ENCODE measurements at places on chromosomes 1 and 21.

DNA sequence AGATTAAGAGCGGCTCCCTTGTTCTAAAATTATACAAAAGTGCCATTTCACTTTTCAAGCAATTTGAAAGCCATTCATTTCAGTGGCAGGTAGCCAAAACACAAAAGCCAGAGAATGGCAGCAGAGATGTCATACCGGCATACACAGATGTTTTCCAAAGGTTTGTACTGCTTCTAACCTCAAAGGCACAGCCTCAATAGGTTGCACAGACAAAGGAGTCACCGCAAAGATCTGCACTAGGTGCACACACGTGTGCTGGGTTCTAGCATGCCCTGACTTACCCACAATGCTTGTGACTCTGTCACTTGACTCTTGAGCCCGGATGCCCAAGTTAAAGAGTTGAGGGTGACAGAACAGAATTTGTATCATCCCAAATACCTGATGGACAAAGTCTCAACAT is 448.9 kb upstream of the ADGRL2 start:
- no peak for DNase-seq

- DNase-seq: peak; percentile 50
These were observed 55.0 kb downstream of the ADARB1 start for GRCh38 chr21:45129189-45129923.

- no peak for DNase-seq
These were observed 89.9 kb upstream of the ARTN start for GRCh38 chr1:43843684-43844083.

GRCh38 chr1:184752656-184753055 is 2.0 kb downstream of the EDEM3 start:
- no peak for DNase-seq

DNA sequence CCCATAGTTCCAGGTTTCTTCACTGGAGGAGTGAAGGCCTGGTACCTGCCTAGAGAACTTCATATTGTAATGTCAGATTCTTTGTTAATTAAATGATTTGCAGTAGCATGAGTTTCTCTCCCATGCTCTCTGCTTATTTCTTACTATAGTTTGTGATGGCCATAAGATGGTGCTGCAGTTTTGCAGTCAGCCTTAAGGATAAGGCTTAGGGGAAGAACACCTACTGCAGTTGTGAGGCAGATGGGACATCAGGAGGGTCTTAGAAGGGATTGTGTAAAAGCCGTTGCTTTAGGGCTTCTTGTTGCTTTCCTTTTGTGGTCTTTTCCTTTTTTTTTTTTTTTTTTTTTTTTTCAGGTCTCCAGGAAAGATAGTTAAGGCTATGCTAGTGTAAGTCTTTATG is 61.8 kb downstream of the MACF1 start:
- DNase-seq: no peak

DNA sequence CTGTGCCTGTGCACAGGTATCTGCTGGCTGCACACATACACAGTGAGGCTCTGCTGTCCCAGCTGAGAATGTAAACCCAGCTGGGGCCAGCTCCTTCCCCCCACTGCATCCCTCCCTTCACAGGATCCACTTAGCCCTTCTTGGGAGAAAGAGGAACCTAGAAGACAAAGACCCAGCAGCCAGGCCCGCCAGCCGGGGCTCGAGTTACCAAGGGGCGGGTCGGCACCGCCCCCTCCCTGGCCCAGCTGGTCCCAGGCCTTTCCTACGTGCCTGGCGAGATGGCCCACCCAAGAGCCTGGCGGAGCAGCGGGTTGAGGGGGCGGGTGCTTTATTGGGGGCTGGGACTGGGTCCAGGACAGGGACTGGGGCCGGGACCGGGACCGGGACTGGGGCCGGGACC is 2.1 kb downstream of the SH3BGRL3 start:
- DNase-seq: no peak

- DNase-seq: no peak
These were observed 1.2 kb downstream of the OLIG1 start for GRCh38 chr21:33070998-33071769.

DNA sequence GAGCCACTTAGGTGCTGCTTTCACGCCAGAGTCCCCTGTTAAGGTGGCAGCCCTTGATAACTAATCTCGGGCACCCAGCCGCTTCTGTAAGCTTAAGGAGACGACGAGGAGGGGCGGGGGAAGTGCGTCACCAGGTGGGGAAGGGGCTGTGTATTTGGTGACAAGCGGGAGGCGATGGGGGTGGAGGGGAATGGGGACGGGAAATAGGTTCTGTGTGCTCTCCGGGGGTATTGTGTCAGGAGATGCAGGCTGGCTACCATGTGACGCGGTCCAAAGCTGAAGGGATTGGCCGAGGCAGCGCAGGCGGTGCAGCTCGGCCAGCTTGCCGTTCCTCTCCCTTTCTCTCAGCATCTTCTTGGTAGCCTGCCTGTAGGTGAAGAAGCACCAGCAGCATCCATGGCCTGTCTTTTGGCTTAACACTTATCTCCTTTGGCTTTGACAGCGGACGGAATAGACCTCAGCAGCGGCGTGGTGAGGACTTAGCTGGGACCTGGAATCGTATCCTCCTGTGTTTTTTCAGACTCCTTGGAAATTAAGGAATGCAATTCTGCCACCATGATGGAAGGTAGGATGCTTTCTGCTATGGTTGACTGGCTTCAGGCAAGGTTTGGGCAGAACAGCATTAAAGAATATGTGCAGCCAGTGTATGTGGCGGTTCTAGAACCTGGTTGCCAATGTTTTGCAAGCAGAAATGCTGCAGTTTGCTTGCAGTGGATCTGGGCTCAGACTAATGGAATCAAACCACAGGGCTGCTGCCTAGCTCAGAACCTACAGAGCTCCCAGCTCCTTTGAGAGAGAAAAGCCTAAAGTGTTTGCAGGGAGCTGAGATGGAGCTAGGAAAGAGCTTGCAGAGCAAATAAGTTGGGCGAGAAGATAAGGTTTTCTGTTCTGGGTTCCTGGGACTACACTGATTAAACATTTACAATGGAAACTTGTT is at the start of gene SGIP1:
SGIP1 (plus strand) TSS at position 350 of the 937 bp plus-strand sequence; CDS start at position 556, 206 bp downstream.
- peak; percentile 64 for DNase-seq

DNA sequence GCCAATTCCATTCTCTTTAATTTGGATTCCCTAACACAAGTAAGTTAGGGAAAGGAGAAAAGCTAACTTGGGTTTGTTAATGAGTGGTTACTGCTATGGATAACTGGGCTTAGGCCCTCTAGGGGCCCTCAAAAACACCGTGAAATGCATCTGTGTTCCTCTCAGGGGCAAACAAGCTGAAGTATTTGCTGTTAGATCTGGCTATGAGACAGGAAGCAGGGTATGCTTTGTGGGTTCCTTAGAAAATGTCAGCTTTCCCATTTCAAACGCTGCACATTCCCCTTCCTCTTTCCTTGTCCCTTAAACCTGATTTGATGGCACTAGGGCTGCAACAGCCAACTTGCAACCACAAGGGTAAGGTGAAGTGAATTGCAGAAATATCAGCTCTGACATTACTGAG is 5.7 kb upstream of the CAP1 start:
- DNase-seq: no peak

DNA sequence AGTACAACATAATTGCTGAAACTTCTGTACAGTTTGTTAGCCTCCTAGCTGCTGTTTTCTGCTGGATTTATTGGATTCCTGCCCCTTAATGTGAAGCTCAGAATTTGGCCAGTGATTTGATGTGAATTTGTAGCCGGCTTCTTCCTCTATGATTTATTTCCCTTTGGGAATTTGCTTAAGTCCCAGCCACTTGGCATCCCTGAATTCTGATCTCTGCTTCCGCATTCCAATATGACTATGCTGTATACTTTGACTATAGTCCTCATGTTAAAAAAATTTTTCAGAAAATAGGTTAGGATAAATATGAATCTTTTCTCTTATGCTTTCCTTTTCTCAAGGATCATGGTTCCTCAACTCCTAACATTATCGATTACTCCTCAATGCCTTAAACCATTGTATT is 12.4 kb upstream of the LRIF1 start:
- DNase-seq: no peak

DNA sequence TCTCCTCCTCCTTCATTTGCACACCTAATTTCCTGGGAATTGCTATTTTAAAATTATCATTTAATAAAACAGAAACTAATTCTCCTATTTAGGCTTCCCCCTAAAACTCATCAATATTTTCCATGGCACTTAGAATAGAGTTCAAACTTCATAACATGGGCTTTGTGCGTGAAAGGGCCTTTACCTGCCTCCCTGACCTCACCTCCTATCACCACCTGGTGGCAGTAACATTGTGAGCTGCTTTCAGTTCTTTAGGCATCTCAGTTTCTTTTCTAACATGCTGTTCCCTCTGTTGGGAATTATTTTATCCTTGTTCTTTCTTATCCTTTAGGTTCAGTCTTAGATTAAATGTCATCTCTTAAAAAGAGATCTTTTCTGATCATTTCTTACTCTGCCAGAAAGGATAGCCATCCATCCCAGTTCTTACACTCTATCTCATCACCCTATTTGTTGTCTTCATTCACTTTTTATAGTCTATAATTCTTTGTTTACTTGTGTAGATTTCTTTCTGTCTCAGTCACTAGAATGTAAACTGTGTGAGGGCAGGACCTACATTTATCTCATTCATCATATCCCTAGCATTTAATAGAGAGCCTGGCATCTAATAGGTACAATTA is 133.8 kb upstream of the KIAA1614 start:
- DNase-seq: no peak

GRCh38 chr1:61640531-61641530 is 84.1 kb downstream of the TM2D1 start:
- no peak for DNase-seq

- DNase-seq: no peak
These were observed 94.0 kb downstream of the TMEM200B start for GRCh38 chr1:29029667-29030066.

- no peak for DNase-seq
These were observed 7.1 kb upstream of the ACTA1 start for GRCh38 chr1:229440851-229441537.

DNA sequence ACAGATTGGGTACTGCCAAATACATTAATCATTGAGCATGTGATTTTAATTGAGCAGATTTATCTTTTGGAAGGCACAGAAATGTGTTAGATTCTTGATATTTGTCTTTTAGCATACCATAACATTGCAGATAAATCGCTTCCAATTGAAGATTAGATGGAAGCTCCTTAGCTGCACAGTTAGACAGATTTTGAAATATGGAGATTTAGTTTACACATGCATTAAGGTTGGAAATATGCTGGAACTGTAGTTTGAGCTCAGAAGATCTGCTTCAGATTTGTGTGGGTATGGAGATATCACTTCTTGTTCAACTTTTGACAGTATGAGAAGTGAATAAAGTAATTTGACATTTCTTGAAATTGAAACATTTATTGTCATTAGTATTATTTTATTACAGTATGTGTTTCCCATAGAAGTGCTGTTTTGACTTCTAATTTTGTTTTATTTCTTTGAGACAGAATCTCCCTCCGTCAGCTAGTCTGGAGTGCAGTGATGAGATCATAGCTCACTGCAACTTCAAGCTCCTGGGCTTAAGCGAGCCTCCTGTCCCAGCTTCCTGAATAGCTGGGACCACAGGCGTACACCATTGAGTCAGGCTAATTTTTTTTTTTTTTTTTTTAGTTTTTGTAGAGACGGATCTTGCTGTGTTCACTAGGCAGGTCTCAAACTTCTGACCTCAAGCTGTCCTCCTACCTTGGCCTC is 29.1 kb downstream of the THRAP3 start:
- no peak for DNase-seq

DNA sequence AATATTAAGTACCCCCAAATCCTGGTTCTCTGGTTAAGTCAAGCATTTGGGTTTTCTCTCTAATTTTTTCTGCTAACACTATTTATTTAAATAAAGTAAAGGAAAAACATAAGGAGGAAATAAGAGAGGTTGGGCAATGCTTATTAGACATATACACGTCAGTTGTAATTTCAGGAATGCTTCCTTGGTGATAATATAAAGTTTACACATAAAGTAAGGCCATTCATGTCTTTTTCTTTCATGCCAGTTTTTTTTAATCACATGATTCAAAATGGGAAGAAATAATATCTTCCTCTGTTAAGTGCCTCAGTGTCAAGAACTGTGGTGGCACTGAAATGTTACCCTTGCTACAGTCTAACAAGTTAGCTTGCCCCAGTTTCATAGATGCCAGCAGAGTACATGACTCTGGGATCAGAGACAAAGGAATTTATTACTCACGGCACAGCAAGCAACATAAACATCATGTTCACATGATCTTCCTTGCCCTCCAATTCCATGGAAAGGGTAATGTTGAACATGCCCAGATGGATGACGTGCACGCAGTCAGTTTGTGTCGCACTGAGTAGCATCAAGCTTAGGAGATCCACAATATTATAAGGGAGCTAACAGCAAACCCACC is 184.9 kb downstream of the PLA2G4A start:
- DNase-seq: no peak

- DNase-seq: no peak
These were observed 863 bp upstream of the NUF2 start for GRCh38 chr1:163320891-163321290.

DNA sequence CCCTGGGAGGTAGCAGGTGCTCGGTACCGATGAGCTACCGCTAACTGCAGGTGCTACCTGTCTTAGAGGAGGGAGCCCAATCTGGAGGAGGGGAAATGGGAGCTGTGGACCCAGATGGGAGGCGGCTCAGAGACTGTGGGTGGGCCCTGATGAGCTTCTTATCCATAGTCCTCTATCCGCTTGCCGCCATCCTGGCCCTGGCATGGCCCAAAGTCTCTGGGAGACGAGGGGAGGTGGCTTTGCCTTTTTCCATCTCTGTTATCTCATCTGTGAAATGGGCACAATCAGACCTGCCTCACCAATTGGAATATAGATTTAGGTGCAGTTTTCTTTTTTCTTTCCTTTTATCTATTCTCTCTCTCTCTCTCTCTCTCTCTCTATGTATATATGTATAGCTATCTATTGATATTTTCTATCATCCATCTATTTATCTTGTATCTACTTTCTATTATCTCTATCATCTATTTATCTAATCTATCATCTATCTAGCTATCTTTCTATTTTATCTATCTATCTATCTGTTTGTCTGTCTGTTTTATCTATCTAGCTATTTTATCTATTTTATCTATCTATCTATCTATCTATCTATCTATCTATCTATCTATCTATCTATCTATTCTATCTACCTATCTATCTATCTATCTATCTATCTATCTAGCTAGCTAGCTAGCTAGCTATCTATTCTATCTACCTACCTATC is 16.5 kb downstream of the TNFRSF1B start:
- DNase-seq: peak; percentile 57

- DNase-seq: no peak
These were observed 16.2 kb upstream of the RGS1 start for GRCh38 chr1:192559115-192560006.

DNA sequence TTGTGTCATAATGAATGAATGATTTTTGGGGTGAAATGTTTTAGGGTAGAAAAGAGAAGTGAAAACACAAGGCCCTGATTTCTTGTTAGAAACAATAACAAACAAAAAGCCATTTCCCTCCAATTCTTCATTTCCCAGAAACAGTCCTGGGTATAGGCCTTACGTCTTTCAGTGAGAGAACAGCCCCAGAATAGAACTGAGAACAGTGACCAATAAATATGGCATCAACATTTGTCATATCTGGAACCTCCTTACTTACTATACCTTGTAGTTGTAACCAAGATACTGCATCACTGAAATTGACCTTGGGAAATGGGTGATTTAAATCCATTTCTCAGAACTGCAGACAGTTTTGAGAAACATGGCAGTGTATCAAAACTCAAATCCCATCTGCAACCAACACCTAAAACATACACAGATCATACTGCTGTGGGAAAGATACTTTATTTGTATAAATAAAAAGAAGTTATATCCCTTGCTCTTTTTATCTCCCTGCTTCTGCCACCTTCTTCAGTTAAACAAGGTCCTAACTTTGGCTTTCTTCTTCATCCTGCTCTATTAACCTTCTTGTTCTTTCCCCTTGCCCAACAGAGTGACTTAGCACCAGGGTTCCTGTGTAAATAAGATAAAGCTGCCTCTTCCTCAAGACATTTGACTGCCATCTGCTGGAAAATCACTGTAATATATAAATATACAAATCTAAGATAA is 19.5 kb downstream of the XKR8 start:
- DNase-seq: no peak

GRCh38 chr21:15061747-15062605 is 2.8 kb downstream of the NRIP1 start:
- no peak for DNase-seq

All from right cardiac atrium (tissue), 5 donors.